ENCODE measurements at places on chromosomes 3 and 15.

- DNase-seq = no peak
Measured at GRCh38 chr15:69854001-69854400, 243.7 kb downstream of the TLE3 start.

DNA sequence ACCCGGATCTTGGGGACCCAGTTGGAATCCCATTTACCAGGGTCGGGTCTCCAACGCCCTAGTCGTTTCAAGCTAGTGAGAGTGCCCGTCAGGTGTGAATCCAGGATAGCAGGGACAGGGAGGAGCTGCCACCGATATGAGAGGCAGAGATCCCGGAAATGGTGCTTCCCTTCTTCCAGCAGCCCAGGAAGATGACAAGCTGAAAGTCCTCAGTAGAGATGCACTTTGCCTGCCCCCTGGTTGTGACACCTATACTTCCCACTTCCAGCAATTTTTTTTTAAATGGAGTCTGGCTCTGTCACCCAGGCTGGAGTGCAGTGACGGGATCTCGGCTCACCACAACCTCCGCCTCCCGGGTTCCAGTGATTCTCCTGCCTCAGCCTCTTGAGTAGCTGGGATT lies 503.0 kb downstream of the NTRK3 start:
- no peak for DNase-seq

DNA sequence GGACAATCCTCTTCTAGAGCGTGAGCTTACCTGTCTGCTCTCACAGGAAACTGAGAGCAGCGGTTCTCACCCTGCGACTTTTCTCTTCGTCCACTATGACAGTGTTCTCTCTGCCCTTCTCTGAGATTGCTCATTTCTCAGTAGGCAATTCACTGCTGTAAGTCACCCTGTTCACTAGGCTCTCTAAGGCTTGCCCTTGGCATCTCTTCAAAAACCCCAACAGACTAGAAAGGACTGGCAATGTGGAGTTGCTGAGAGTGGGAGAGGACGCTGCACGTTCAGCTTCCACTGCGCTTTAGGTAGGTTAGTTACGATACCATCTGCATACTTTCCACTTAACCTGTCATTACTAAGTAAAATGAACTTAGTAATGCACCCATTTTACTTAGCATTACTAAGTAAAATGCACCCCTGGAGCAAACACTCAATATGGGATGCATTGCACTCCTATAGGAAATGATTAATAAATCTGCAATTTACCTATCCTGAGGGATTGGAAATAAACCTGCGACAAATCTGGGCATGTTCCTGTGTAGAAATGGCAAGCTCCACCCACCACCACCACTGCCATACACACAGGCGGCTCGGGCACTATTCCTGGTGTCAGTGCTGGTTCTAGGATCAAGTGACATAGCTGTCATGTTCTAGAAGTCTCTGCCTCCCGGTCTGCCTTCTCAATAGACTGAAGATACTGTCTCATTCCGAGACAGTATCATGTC lies 21.4 kb downstream of the XPC start:
- DNase-seq = no peak

GRCh38 chr3:184429786-184430185 lies 49.9 kb downstream of the CHRD start:
- no peak for DNase-seq

- peak; percentile 87 for DNase-seq
Measured at GRCh38 chr3:124995460-124995994, 60.3 kb downstream of the HEG1 start.

DNA sequence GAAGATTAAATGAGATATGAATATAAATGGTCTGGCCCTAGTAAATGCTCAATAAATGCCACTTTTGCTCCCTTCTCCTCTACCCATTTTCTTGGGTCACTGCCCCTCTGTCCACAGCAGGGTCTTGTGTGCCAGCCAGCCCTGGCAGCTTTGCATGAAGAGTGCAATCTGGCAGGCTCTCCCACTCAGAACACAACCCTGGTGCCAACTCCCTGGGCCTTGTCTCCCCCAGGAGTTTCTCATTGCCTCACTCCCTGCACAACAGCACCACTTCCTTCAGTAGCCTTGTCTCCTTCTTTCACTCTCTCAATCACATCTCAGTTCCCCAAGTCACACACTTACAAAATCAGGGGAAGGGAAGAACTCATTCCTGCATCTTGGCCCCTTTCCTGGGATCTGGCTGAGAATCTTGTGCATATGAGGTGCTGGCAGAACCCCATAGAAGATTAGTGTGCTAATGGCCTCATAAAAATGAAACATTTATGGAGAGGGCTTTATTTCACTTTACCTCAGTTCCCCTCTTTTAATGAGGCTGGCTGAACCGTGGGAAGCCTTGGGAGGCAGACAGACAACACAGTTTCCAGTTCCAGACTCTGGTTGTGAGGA lies 445.9 kb upstream of the PROK2 start:
- DNase-seq = no peak

DNA sequence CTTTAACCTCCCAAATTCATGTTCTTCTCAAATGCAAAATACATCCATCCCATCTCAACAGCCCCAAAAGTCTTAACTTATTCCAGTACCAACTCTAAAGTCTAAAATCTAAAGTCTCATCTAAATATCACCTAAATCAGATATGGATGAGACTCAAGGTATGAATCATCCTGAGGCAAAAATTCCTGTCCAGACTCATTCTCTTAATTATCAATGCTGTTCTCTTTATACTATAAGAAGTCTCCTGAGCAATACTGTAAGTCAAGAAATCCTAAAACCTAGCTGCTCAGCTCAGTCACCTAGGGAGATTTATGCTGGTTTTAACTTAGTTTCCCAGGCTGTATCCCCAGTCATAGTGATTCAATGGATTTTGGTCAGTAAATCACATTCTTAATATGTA lies 11.1 kb downstream of the RAD18 start:
- DNase-seq = no peak

GRCh38 chr15:45307230-45307924 lies 55.3 kb downstream of the SLC28A2 start:
- DNase-seq = no peak

- DNase-seq = no peak
Measured at GRCh38 chr3:43330981-43331380, 44.6 kb downstream of the SNRK start.

- no peak for DNase-seq
Measured at GRCh38 chr15:75123395-75123794, 78.3 kb upstream of the C15orf39 start.

GRCh38 chr3:188531210-188531609 lies 377.3 kb downstream of the LPP start:
- no peak for DNase-seq

GRCh38 chr3:129838086-129838485 lies 55.4 kb downstream of the TMCC1 start:
- DNase-seq = no peak

DNA sequence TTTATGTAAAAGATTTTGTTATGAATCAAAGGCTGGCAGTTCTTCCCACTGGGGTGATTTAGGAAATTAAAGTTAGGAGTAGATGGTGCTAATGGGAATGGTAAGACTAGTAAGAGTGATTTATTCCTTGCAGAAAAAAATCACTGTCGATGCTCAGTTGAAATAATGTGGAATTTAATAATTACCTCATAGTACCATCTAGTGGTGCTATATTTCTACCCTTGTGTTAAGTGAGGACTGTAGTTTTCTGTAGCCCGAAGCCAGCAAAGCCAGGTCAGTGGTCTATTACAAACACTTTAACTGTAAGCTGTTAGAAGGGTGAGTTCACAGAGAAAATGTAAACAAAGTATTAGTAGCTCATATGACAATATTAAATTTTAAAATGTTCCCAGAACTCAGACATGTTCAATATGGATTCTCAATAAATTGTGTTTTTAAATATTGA lies 39.5 kb upstream of the GOLGA8J start:
- no peak for DNase-seq

- peak; percentile 57 for DNase-seq
Measured at GRCh38 chr3:115784739-115785536, 161.6 kb downstream of the GAP43 start.

GRCh38 chr3:108393128-108393900 lies 97.0 kb downstream of the HHLA2 start:
- no peak for DNase-seq

DNA sequence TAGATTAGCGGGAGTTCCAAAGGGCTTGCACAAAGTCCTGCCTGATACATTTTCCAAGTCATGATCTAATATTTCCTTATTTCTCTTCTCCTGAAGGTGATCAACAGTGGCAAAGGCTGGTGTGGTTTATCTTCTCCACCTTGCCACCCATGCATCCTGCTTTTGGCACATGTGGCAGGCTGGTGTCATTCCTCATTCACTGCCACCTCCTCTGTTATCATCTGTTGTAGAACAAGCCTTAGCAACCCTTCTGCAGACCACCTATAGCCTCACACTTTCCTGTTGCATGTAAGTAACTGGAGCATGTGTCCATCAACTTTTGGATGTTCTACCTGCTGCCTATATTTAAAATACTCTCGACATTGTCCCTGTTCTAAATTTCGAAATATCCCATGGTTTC lies 294.1 kb downstream of the ZBTB20 start:
- no peak for DNase-seq

DNA sequence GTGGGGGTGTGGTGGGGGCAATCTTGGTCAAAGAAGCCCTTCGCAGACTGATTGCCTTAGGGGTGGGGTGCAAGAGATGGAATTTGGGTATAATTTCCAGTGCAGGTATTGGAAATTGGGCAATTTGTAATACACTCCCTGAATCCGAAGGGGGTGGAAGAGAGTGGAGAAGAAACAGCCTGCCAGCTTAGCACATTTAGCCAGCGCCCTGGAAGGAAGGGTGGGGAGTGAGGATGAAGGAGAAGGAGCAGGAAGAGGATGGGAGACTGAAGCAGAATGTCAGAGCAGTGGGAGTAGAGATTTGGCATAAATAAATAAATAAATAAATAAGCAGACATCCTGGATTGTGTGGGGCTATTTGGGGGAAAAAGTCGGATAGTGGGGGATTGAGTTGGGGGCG lies 1.6 kb downstream of the GAP43 start:
- no peak for DNase-seq

DNA sequence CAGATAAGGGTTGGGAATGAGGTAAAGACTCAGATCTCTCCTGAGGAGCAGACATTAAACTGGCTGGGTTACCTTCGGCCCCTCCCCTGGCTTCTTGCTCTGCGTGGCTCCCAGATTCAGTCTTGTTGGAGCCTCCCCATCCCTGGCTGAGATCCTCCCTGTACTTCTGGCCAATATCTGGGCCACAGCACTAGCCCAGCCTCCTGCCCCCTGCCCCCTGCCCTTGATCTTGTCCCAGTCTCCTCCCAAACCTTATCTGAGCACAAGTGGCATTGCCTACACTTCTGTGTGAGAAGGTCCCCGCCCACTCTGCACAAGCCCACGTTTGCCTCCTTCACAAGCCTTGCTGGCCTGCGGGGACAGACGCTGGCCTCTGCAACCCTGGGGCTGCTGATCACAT lies 16.8 kb downstream of the PLA2G4F start:
- DNase-seq = no peak

DNA sequence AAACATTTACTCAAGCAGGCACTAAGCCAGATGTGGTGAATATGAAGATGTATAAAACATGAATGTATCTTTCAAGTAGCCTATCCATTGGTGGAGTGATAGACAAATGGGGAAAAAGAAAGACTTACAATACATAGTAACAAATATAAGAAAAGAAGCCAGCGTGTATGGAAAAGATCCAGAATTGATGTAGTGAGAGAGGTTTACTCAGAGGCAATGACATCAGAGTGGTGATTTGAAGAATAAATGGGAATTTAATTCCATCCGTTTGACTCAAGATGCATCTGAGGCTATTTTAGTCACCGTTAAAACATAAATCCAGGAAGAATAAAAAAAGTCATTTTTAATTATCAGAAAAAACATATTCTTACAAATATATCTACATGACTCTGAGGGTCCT lies 162.6 kb downstream of the IL1RAP start:
- no peak for DNase-seq

GRCh38 chr15:33218071-33218491 lies 23.6 kb upstream of the FMN1 start:
- no peak for DNase-seq

DNA sequence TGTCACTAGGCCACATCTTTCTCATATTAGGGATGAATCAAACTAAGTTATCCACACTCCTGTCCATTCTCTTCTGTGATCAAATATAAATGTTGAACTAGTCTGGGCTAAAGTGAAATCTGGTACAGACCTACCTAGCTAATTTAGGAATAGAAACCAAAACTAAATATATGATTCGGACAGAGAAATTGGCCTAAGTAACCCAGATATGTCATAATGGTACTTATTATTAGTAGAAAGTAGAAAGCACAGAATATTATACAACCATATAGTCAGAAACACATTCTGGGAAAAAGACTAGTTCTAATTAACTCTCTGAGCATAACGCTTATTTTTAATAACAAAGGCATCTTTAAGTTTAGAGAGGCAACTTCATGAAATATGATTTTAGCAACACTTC lies 389.0 kb downstream of the LSAMP start:
- DNase-seq = no peak

- DNase-seq = no peak
Measured at GRCh38 chr3:142105991-142106390, 43.4 kb downstream of the TFDP2 start.

- DNase-seq = no peak
Measured at GRCh38 chr3:148741219-148741618, 43.5 kb downstream of the AGTR1 start.

GRCh38 chr3:50221051-50221410 lies 15.0 kb upstream of the GNAI2 start:
- DNase-seq = no peak

GRCh38 chr3:122488262-122488973 lies 26.3 kb downstream of the KPNA1 start:
- no peak for DNase-seq

- DNase-seq = no peak
Measured at GRCh38 chr3:128505771-128506170, 12.8 kb upstream of the GATA2 start.

GRCh38 chr3:111858642-111859041 lies 423 bp upstream of the PHLDB2 start:
- DNase-seq = no peak

DNA sequence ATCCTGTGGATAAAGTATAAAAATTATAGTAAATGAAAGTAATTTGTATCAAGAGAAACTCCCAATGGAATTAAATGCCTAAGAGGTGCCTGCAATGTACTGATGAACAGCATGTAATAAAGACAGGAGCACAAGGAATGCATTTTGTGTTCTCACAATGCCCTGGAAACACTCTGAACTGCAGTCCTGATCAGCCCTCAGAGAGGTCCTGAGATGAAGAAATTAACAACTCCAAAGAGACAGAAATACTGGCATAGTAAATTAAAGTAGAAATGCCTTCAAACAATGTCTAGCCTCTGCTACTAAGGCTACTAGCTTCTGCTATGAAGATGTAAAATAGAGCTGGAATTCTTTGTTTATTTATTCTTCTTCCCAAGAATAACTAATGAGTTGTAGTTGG lies 59.9 kb downstream of the CFAP20DC start:
- DNase-seq = no peak

DNA sequence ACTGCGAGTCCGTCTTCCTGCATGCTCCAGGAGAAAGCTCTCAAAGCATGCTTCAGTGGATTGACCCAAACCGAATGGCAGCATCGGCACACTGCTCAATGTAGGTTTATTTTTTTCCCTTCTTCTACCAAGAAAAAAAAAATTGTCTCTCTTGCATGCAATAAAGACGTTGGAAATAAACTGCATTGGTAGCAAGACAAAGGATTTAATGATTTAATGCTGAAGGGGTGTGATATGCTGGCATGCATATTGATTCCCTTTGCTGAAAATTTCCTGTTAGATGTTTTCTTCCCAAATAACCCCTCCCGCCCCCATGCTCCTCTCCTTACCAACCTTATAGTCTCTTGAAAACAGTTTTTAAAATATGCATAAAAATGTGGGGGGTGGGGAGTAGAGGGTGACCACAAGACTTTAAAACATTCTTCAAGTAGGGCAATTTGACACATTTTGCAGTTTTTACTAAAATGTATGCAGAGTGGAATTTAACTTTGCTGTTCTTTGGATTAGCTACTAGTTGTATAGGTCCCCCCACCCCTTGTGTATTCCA lies 799 bp downstream of the RARB start:
- no peak for DNase-seq
